ENCODE measurements at places on chromosomes 1 and 21. TPM values are rescaled to one million over a fixed set of nuclear protein-coding genes. Genes with fewer than 3 reads are reported as not detected.

The PLPP3 gene
- total RNA-seq = 11.0 TPM

The PLA2G4A gene
- 7.5 TPM for total RNA-seq

The NPL gene
- total RNA-seq = 3.8 TPM

The SHE gene
- not detected for total RNA-seq

The SLC2A5 gene
- 0.50 TPM for total RNA-seq

The CELA3B gene
- not detected for total RNA-seq

The RGS1 gene
- total RNA-seq = not detected
